ENCODE measurements at places on chromosomes 7 and 10.

DNA sequence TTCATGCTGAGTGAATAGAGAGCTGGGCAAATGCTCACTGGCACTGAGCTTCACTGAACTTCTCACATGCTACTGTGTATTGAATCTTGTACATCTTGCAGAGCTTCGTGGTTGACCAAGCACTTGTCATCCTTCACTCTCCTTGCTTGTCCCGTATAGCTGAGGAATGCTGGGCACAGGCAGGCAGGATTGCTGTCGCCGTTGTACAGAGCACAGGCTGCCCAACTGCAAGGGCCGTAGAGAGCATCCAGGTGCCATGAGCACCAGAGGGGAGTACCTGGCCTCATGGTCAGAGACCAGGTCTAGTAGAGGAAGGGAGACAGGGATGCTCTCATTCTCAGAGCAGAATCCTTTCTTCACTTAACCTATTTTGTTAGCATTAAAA lies 99.8 kb upstream of the RET start:
- peak; percentile 20 for DNase-seq

- peak; percentile 19 for DNase-seq
Measured at GRCh38 chr7:55366461-55367070, 1.4 kb downstream of the LANCL2 start.

DNA sequence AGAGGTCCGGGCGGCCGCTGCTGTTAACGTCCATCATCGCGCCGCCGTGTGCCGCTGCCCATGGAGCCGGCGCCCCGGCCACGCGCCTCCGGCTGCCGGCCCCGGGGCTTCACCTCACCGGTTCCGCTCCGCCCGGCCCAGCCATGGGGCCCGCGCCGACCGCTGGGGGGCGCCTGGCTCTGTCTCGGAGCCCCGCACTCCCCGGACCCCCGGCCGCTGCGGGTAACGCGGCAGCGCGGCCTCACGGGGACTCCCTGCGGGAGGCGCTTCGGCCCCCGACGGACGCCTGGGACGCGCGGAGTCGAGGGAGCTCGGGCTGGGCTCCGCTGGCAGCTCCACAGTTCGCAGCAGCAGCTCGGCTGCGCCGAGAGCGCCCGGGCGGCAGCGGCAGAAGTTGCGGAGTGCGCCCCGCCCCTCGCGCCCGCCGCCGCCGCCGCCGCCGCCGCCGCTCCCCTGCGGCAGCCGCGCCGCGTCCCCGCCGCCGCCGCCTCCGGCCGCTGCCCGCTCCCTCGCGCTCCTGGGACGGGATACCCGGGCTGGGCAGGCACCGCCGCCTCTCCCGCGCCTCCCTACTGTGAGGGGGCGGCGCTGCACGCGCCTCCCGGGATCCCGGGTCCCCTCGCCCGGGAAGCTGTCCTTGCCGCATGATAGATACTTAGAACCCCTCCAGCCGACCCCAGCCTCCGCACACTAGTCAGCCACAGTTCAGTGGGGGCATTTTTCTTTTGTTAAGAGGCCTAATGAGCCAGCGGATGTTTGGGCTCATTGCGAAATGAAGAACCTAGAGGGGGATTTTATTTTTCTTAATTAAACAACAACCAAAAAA lies at the start of gene HTR7:
Gene HTR7 (minus strand): TSS at position 405 of the 826 bp plus-strand sequence. CDS start 368 bp downstream, at position 37.
- peak; percentile 65 for DNase-seq

- no peak for DNase-seq
Measured at GRCh38 chr10:133361227-133361626, 3.4 kb upstream of the FUOM start.

DNA sequence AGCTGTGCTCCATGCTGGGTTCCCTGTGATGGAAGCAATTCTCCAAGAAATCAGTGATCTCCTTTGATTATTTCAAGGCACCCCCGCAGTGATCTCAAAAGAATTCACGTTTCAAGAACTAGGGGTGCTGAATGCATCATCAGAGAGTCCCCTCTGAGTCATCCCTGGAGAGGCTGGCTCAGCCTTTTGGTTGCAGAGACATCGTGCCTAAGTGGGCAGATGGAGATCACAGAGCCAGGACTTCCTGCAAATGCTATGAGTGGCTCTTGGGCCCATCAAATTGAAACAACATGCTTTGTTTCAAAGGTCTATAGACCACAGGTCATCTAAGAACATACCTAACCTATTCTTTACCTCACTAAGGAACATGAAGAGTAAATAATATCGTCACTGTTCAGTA lies 41.5 kb upstream of the PLEKHA1 start:
- DNase-seq: no peak

GRCh38 chr10:88792661-88793060 lies 9.9 kb upstream of the LIPM start:
- DNase-seq: no peak

- DNase-seq: no peak
Measured at GRCh38 chr10:24303522-24304310, 94.8 kb downstream of the KIAA1217 start.

- DNase-seq: peak; percentile 33
Measured at GRCh38 chr7:150979713-150980390, 1.7 kb upstream of the KCNH2 start.

DNA sequence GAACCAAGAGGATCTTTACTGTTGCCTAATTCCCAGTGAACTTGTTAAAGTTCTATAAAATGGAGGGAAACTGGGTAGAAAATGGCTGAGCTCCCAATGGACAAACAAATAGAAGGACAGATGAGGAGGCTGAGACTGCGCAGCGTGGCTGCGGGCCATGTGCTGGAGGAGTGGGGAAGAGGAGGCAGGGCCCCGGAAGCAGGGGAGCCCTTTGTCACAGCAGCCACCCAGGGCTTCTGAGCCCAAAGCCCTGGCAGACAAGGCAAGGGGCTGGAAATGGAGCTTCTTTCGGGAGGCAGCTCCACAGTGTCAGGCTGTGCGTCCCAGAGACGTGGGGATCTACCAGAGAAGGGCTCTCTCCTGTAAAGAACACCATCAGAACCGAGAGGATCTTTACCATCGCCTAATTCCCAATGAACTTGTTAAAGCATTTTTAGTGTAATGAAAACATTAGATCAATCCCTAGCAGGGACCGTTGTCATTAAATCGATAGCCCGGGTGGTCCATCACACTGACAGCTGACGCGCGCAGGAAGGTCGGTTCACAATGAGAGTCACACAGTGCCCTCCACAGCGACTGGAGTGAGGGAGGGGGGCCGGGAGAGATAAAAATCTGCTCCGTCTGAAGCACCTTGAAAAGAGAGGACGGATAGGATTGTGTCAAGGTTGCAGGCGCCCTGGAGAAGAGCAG lies 14.0 kb upstream of the CNPY1 start:
- DNase-seq: no peak

DNA sequence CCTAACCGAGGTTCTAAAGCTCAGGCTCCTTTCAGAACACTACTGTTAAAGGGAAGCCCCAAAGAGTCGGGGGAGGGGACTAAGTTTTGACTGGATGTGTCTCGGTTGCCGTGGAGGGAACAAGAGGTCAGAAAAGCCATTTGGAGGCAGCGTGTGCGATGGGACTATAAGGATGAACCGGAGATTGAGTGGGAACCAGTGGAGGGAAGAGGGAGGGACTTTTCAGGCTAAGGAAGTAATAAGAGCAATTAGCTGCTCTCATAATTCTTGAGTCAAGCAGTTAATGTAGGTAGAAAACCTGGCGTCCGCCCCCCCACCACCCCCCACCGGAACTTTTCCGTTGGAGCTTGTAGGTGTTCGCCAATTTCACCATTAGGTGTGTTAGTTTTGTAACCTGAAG lies 491 bp upstream of the AKAP9 start:
- DNase-seq: peak; percentile 21

GRCh38 chr7:50185208-50185607 lies 92.2 kb upstream of the ZPBP start:
- no peak for DNase-seq

- no peak for DNase-seq
Measured at GRCh38 chr7:52720856-52721255, 314.6 kb upstream of the POM121L12 start.

DNA sequence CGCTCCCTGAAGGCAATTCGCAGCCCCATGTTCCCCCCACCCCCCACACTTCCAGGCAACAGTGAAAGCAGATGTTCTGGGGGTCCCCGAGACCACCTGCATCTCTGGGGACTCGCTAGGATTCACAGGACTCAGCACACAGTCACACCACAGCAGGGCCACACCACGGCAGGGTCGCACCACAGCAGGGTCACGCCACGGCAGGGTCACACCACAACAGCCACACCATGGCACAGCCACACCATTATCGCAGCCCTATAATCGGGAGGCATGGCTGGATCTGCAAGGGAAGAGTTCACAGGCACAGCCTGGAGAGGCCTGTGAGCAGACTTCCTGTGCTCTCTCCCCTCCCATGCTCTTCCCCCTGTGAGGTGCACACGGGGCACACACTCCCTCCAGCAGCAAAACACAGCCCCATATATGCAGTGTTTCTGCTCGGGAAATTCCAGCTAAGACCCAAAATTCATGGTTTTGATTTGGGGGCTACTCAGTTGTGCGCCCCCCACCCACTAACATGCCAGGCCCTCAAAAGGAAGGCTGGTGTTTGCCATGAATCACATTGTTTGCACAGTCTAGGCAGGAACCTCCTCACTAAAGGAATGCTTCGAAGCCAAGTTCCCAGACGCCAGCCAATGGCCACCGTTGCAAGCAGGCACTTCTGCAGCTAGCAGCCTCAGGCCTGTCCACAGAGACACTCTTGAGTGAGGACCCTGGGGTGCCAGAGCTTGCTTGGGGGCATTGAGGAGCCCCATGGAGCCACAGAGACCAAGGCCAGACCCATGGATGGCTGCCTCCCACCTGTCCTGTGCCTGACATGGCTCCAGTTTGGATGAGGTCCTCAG lies 7.0 kb upstream of the DPYSL4 start:
- DNase-seq: no peak

- peak; percentile 88 for DNase-seq
Measured at GRCh38 chr7:128879939-128880746, 17.5 kb downstream of the ATP6V1F start.

DNA sequence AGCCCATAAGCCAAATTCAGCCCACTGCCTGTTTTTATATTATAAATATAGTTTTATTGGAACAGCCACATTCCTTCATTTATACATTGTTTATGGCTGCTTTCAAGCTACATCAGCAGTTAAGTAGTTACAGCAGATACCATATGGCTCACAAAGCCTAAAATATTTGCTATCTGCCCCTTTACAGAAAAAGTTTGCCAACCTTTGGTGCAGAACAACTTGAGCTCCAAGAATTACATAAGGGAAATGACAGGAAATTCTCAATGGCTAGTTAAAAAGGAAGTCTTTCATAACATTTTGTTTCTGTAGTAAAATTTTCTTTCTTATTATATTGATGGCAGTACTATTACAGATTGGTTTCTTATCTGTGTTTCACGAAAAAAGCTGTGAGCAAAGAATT lies 59.3 kb downstream of the COL28A1 start:
- no peak for DNase-seq

- no peak for DNase-seq
Measured at GRCh38 chr10:101525848-101526247, 62.2 kb downstream of the POLL start.

DNA sequence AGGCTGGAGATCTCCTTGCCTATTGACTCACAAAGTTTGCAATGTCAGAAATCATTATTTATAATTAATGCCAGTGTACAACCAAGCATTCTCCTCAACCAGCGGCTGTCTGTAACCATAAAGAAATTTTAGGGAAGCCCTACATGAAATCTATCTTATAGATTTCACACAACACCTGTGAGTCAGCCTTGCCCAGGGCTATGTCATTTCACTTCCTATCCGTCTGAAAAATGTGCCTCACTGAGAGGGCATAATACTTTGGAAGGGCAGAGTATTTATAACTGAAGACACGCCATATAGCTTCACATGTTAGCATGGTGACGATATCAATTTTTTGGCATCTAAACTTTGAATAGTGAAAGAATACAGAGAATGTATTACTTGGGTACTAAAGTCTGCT lies 296.6 kb upstream of the ETV1 start:
- no peak for DNase-seq

DNA sequence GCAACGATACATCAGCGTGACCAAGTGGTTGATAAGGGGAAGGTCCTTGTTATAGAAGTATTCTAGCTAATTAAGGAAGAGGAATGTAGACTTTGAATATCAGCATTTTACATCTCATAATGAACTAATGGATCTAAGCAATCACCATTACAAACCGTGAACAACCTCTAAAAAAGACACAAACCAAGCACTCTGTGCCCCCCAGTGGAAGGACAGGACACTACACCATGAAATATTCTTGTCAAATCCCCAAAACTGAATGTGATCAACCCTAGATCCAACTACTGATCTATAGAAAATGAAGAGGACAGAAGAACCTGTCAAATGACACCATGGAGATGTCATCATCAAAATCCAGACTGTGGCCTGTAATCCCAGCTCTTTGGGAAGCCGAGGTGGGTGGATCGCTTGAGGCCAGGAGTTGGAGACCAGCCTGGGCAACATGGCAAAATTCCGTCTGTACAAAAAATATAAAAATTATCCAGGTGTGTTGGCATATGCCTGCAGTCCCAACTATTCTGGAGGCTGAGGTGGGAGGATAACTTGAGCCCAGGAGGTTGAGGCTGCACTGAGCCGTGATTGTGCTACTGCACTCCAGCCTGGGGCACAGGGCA lies 111.3 kb upstream of the CARD11 start:
- DNase-seq: peak; percentile 20

- peak; percentile 47 for DNase-seq
Measured at GRCh38 chr7:143490717-143491306, 13.1 kb downstream of the TAS2R41 start.

- DNase-seq: no peak
Measured at GRCh38 chr7:137992104-137992549, 9.8 kb downstream of the CREB3L2 start.

- no peak for DNase-seq
Measured at GRCh38 chr7:116113310-116113709, 82.7 kb upstream of the TFEC start.

- no peak for DNase-seq
Measured at GRCh38 chr7:158246960-158247673, 340.5 kb downstream of the PTPRN2 start.

GRCh38 chr7:87129848-87130247 lies 22.4 kb upstream of the DMTF1 start:
- no peak for DNase-seq

DNA sequence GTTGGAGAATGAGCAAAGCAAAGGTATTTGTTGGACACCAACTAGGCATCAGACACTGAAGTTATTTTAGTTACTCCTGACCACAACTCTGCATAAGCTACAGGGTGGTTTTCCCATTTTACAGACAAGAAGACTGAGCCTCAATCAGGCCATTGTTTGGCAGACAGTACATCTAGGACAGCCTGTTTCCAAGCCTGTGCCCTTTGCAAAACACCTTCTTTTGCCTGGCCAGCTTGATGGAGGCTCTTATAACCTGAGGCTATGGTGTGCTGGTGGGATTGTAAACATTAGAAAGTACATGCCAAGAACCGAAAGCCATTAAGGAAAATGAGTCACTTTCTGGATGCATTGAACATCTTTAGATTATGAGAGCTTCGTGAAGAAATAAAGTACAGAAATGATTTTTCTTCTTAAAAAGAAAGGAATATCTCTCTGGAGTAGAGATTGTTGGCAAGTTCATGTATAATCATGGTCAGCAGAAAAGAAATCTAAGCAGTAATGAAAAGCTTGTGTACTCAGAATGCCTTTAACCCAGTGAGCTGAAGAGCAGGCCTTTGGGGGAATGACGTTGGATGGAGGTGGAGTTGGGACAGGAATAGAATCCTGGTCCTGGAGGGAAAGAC lies 140.6 kb downstream of the KIAA1217 start:
- DNase-seq: no peak
